ENCODE measurements at places on chromosomes 6 and 20.

DNA sequence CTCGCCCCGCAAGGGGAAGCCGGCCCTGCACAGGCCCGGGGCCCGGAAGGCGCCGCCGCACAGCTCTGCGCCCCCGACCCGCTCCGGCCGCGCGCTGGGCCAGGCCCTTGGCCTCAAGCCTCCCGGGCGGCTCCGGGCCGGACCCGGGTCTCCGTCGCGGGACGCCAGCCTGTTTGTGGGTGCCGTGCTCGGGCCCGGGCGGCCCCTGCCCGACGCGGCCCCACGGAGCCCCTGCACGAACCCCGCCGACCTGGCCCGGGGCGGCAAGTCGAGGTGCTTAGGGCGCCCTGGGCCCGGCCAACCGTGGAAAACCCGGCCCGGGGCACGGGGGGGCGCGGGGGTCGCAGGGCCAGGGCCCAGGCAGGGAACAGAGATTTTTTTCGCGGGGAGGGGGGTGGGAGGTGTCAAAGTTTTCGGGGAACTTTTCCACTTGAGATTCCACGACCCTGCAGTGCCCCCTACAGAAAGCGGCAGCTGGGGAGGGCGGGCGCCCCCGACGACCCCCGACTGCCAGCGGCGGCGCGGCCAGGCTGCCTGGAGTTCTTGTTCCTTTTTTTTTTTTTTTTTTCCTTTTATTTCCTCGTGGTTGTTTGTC lies 805 bp upstream of the STX16 start:
- DNase-seq: no peak

DNA sequence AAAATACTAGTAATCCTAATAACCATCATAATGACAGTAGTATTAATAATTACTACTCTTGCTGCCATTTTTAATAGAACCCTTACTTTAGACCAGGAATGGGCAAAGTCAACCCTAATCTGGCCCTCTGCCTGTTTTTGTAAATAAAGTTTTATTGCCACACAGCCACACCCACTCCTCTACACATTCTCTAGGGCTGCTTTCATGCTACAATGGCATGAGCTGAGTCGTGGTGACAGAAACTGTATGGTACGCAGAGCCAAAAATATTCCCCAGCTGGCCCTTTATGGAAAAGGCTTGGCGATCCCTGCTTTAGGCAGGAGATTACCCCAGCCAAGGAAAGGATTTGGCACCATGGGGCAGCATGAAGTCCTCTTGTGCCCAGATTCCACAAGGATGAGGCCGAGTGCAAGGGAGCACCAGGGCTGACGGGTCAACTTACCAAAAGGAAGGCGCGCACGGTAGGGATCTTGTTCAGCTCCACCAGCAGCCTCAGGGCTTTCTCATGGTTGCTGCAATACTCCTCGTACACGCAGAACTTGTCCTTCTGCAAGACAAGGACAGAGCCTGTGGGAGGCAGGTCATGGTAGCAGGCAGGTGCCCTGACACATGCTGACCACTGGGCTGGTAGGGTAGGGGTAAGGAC lies 93.6 kb downstream of the PREX1 start:
- DNase-seq: no peak

GRCh38 chr6:91198588-91199255 lies 611.9 kb upstream of the MAP3K7 start:
- DNase-seq: no peak

GRCh38 chr6:90183587-90184333 lies 112.9 kb downstream of the BACH2 start:
- DNase-seq: no peak

DNA sequence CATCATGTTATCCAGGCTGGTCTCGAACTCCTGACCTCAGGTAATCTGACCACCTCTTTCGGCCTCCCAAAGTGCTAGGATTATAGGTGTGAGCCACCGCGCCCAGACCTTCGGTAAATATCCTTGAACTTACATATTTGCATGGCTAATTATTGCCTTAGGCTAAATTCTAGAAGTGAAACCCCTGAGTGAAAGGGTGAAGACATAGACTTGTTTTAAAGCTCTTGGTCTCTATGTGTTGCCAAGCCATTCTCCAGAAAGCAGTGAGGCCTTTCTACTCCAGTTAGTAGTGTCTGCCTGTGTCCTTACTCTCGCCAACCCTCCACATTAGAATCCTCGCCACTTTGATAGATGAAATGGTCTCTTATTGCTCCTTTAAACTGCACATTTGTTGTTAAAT lies 2.6 kb upstream of the NOTCH4 start:
- no peak for DNase-seq

GRCh38 chr6:33785778-33786177 lies 3.2 kb downstream of the LEMD2 start:
- DNase-seq: no peak

DNA sequence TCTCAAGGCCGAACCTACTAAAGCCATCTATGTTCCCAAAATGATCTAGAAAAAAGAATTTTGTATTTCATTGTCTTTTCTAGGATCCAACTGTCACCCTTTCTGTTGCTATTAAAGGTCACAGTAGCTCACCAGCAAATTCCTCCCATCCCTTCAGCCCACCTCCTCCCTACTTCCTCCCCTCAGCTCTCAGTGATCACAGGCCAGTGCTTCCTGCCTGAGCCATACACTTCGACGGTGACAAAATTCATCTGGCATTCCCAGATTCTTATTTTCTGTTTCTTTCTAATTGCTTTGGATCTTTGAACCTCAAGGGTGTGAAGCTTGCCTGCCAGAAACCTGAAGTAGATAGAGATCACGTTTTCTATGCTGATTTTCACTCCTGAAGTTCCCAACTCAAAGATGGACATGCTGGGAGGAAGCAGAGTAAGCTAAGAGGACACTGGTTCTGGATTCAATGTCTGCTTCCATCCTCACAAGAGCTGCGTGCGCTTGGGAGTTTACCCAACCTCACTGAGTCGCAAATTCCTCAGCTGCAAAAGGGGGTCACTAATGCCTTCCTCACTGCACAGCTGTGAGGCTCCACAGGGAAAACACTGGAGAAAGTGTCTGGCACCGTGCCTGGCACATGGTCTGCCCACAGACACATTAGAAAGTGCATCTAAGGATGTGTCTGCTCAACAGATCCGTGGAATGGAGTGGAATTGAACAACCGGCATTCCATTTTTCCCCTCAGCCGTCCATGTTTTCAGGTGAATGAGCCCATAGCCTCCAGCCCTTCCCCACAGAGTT lies 34.5 kb downstream of the MDGA1 start:
- DNase-seq: no peak
